ENCODE measurements at places on chromosomes 5 and 9. TPM values are rescaled to one million over a fixed set of nuclear protein-coding genes. Genes with fewer than 3 reads are reported as not detected.
A peak's percentile ranks its signal among the peaks of the same experiment; 100 is the strongest.

DNA sequence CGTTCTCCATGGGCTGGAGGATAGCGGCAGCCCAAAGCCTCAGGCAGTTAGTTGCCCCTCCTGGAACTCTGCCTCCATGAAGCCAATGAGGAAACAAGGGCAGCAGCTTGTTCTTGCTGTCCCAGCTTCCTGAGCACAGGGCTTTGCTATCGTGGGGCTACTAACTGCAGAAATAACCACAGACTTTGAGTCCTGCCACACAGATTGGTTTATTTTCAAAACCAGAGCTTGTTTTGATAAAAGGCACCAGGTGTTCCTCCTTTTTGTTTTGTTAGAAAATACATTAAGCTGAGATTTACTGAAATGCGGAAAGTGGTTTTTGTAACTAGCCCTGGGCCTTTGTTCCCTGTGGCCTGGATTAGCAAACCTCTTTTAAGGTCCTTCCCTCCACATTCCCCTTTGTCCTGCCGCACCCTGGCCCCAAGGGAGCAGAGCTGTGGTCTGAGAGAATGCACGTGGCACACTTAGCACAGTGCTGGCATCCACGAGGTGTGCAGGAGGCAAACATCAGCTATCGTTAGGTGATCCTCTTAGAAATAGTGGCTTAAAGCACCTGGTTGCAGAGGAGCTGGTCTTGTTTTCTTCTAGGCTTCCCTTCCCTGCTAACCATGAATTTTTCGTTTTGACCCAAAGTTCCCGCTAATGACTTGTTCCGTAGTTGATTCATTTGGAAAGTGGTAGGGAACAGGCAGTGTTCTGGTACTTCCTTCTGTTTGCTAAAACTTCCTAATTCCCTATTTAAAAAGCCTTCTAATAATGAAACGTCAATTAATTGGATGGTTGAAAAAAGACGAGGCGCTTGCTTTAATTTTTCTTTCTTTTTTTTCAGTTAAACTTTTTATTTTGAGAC lies 21.5 kb downstream of the MVB12B start:
- no peak for DNase-seq

The CDH6 gene
- 4.0 TPM for total RNA-seq

The ANKRA2 gene
- total RNA-seq: 9.6 TPM

DNA sequence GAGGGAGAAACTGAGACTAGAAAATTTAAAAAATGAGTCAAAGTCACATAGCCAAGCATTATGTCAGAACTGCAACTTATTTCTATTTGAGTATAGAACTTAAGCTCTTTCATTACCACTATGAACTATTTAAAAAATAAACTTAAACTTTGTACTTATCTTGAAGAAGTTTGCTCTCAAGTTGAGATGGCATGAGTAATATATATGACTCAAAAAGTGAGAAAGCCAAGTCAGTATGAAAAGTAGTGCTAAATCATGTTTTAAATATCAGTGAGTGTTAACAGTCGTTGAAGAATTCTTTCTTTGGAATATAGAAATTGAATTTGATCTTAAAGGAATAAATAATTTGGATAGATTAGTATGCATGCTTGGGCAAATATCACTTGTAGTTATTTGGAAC lies 36.3 kb upstream of the CDH10 start:
- DNase-seq: no peak

DNA sequence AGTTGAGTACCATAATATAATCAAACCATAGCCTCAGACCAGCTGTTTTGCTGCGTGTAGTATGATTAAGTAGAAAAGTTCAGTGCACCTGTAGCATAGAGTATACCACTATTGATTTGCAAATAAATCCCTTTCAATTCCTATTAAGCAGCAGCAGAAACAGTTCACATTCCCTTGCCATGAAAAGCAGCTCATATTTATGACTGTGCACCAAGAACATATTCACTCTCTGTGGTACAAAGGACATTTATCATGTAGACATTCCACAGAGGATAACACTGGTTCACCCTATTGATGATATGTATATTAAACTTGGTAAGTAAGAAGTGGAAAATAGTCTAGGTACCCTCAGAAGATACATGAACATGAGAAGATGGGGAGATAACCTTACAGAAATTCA lies 1689.1 kb upstream of the CDH6 start:
- no peak for DNase-seq

- DNase-seq: no peak
Measured at GRCh38 chr5:32172923-32173266, 1.2 kb downstream of the GOLPH3 start.

- peak; percentile 56 for DNase-seq
Measured at GRCh38 chr5:1324301-1324700, 20.6 kb downstream of the CLPTM1L start.

GRCh38 chr9:92151691-92152393 lies 36.6 kb upstream of the SPTLC1 start:
- no peak for DNase-seq
